ENCODE measurements at places on chromosomes 5 and 9.

DNA sequence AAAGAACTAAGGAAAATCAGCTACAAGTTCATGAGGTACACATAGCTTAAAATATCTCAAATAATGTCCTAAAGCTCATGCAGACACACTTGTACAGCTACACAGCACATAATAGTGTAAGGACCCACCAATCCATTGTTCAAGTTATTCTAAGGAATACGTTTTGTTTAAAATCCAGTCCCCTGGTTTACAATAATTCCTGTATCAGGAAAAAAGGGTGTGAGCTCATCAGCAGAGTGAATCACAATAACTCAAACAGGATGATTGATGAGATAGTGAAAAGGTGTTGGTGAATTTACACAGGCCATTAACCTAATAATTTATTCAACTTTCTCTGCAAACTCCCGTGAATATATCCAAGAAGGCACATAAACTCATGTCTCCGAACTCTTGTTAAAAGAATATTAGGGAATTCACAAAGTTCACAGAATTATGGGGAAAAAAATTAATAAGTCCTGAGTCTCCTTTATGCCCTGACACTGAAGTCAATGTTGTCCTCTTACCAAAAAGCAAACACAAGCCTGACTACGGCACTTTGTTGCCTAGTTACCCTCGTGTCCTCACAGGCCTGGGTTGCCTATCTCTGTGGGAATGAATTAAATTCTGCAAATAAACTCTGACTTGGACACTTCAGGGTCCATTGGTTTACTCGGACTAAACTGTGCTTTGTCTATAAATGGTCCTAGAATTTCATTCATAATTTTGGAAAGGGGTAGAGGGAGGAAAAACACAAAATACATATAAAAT is 142.8 kb upstream of the PDE4D start:
- DNase-seq = no peak

GRCh38 chr5:126138281-126138931 is 284.8 kb upstream of the GRAMD2B start:
- DNase-seq = no peak

DNA sequence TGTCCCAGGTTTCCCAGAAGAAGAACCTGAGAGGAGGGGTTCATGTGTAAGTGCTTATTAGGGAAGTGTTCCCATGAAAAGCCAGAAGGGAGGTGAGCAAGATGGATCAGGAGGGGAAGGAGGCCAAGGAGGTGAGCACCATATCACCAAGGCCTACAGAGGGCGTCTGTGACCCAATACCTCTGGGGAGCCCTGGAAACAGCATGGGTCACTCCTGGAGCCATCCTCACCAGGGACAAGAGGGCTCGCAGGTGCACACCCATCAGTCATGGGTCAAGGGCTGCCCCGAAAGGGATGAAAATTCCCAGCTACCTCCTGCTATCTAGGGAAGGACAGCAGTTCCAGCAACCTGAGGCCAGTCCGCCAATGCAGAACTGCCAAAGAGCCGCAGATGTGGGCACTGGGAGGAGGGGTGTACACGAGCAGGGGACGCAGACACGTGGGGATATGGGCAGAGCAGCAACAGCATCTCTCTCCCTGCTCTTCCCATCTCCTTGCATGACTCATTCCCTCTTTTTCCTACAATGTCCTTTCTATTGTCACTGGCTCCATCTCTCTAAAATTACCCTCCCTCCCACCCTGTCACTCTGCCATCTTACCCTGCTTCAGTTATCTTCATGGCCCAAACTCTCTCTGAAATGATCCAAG is 167.6 kb upstream of the FSTL4 start:
- DNase-seq = no peak

- no peak for DNase-seq
Measured at GRCh38 chr5:55636177-55636576, 75.9 kb downstream of the SLC38A9 start.

- no peak for DNase-seq
Measured at GRCh38 chr9:127102788-127103187, 19.6 kb downstream of the ANGPTL2 start.

DNA sequence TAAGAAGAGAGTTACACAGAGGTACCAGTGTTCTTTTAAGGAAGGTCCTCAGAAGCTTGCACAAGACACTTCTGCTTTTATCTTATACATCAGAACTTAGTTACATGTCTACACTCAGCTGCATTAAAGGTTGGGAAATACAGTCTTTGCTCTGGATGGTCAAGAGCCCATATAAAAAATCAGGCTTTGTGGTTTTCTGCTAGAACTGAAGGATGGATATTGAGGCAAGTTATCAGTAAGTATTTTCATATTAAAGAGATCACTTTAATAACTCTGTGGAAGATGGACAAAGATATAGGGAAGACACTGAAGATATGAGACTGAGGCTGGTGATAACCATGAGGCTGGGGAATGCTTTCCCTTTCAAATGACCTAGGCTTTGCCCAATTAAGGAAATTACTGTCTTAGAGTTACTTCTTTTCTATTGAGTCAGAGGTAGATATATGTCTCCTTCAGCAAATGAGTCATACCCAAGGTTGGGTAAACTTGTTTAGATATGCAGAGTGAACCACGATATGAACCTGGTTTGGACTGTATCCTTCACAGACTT is 87.0 kb upstream of the TNC start:
- DNase-seq = no peak

DNA sequence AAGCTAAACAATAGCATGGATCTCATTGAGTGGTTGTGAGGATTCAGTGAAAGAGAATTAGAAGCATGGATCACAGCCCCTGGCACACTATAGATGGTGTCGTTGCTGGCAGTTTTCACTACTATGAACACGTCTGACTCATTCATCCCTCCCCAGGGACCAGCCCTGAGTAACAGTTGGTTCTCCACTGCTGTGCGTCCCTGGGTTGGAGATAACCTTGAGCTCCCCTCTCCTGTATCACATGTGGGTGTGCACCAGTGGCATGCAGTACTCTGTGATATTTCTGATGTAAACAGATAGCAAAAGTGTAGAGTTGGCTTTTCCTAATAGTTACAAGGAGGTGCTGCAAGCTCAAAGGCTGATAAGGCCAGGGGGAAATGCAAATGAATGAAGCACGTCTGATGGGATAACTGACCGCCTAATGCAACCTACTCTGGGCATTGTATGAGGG is 8.8 kb upstream of the LCP2 start:
- no peak for DNase-seq

DNA sequence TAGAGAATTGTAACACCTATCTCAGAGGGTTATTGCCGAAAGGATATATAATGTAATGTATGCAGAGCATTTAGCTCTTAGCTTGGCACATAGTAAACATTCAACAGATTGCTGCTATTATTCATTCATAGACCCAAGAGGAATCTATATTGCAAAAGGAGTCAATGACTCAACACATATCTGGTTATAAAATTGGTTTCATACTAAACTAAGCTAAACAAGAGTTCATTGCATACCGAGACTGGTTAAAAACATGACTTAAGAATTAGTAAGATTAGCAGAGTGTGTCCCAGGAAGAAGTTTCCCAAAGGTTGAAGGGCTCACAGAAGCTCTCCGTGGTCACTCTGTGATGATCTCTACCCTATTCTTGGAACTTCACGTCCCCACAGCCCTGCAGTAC is 339.6 kb upstream of the CCNH start:
- no peak for DNase-seq

All from T follicular helper cell (primary cell).